Fibroblast of skin of left quadriceps (primary cell): ENCODE measurements at places on chromosomes 11 and 22.

GRCh38 chr11:122186439-122187080, 70.5 kb upstream of the BLID start:
- peak; percentile 99 for DNase-seq

DNA sequence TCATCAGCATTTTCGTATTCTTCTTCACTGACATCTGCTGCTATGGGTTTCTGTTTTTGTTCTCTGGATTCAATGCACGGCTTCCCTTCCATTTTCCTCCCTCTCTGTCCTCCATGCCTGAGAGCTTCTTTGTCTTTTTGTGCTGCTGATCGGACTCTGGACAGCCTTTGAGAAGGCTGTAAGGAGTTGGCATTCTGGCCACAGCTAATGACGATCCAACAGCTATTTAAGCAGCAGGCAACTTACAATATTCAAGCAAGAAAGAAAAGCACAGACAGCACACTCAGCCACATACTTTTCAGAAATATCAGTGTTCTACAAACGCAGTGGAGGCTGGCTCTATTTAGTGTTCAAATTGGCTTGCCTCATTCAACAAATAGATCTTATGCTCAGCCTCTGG, 60.9 kb upstream of the ZC3H12C start:
- DNase-seq: no peak

GRCh38 chr11:131592734-131593133, 222.3 kb downstream of the NTM start:
- no peak for DNase-seq

DNA sequence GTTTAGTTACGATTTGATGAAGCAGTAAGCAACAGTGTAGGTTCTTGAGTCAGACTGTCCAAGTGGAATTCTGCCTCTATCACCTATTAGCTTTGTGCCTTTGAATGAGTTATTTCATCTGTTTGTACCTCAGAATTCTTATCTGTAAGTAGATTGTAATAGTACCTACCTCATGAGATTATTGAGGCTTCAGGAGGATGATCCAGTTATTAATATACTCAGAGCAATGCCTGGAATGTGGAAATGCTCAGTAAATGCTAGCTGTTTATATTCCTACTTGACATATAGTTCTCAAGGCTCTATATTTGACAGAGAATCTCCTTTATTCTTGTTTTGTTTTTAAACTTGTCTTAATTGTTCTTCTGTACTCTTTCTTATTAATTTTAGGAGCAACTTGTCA, 70.1 kb downstream of the SFI1 start:
- DNase-seq: no peak

GRCh38 chr11:61125310-61125684, 23.0 kb downstream of the CD5 start:
- no peak for DNase-seq

DNA sequence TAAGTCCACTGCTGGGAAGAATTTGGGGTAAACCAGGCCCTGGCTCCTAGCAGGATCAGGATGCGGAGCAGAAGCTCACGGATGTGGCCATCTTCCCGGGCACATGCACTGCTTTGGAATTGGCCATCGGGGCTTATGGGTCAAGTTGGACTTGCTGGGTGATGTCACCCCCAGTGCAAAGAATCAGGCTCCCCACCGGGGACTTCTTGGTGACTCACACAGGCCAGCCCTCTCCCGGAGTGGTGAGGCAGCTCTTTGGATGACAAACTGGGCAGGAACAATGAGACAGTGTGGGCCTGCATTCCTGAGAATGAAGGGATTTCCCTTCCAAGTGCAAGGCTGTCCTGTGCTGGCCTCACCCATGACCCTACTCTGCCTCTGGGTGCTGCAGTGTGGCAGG, 128.8 kb upstream of the ANO1 start:
- peak; percentile 4 for DNase-seq

- no peak for DNase-seq
Measured at GRCh38 chr11:32781721-32782120, 12.7 kb downstream of the CCDC73 start.

DNA sequence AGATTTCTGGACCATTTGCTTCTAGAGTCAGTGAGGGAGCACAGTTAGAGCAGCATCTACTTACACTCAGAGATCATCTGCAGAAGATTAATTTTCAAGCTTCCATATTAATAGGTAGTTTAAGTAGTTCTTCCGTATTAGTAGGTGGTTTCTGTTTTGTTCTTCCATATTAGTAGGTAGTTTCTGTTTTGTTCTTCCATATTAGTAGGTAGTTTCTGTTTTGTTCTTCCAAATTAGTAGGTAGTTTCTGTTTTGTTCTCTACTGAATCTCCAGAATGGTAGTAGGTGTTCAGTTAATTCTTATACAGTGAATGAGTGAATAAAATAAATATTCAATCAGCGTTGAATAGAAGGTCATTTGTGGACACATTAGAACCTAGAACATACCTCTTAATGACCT, 175.7 kb downstream of the TMEM135 start:
- DNase-seq: no peak

- no peak for DNase-seq
Measured at GRCh38 chr22:28894334-28894733, 11.0 kb downstream of the ZNRF3 start.

DNA sequence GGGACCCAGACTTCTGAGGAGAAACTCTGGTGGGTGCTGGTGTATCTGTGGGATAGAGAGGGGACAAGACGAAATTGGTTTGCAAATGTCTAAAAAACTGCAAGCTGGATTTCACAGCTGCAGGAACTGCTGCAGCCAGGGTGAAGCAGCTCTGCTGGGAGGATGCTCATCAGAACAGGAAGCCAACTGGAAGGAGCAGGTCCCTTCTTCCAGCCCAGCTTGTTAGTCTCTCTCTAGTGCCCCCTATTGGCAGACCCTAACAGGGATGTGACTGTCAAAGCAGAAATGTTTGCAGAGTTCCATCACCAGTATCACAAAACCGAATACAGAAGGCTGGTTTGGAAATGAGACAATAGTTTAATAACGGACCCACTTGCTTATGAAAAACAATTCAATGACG, 74.8 kb upstream of the SLC22A12 start:
- no peak for DNase-seq

- no peak for DNase-seq
Measured at GRCh38 chr11:8059571-8060011, 21.4 kb upstream of the TUB start.

DNA sequence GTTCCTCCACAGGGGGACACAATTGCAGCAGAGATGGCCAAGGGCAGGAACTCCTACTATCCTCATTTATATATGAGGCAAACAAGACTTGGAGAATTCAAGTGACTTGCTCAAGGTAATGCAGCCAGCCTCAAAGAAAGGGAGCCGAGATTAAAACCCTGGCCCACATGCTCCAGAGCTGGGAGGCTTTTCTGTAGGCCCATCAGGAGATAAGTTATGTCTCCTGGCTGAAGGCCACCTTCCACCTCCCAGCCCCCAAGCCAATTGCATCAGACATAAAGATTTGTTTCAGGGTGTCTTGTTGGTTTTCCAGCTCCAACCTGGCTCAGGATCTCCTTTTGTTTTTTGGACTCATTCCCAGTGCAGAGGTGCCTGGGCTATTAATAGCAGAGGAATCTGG, 59.5 kb downstream of the SMIM38 start:
- DNase-seq: no peak

DNA sequence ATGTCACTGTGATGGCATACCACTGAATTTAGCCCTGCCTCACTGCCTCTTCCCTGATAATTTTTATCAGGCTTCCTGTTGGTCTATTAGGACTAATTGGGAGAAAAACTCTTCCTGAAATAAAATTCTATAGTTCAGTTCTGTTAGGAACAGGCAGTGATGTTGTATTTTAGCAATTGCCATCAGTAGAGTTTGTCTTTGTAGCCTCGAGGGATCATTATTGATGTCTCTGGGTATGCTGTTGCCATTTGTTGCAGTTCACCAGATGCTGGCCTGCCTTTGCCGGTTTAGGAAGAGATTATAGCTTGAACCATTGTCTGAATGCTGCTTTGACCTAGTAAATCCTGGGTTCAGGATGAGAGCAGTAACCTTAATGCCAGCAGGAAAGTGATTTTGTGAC, 41.0 kb downstream of the KDM2A start:
- no peak for DNase-seq

- DNase-seq: no peak
Measured at GRCh38 chr11:109526061-109526460, 104.1 kb downstream of the C11orf87 start.

- DNase-seq: no peak
Measured at GRCh38 chr11:104916442-104916841, 18.2 kb upstream of the CASP12 start.

- DNase-seq: no peak
Measured at GRCh38 chr22:29309332-29310064, 3.0 kb downstream of the GAS2L1 start.

GRCh38 chr11:67416416-67417335, 1.2 kb downstream of the CARNS1 start:
- no peak for DNase-seq

GRCh38 chr11:117706322-117706814, 90.6 kb downstream of the DSCAML1 start:
- no peak for DNase-seq

DNA sequence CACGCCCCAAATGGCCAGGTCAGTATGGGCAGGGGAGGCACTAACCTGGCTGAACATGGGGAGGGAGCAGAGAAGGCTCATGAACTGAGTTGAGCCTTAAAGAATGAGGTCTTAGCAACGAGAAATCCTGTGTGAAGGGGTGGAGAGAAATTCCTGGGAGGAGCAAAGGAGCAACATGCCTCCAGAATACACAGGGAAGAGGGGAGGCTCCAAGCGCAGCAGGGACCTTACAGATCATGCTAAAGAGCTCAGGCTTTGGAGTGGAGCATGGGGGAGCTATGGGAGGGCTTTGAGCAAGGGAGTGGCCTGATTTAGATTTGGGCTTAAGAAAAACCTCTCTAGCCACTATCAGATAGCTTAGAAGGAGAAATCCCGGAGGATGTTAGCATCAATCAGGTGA, 88.1 kb downstream of the MN1 start:
- no peak for DNase-seq

- no peak for DNase-seq
Measured at GRCh38 chr22:38418589-38418988, 36.4 kb downstream of the KCNJ4 start.

DNA sequence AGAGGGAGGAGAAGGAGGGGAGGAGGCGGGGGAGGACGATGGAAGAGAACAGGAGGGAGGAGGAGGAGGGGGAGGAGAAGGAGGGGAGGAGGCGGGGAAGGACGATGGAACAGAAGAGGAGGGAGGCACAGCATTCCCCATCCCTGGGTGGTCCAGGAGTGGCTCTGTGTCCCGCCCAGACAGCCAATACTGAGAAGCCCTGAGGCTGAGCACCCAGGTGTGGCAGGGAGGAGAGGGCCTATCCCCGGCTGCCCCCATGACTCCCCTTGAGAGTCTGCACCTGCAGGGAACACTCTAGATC, 717 bp downstream of the MRGPRE start:
- no peak for DNase-seq
